ELF-1 (cell line): ENCODE measurements at places on chromosomes 2 and 18.

DNA sequence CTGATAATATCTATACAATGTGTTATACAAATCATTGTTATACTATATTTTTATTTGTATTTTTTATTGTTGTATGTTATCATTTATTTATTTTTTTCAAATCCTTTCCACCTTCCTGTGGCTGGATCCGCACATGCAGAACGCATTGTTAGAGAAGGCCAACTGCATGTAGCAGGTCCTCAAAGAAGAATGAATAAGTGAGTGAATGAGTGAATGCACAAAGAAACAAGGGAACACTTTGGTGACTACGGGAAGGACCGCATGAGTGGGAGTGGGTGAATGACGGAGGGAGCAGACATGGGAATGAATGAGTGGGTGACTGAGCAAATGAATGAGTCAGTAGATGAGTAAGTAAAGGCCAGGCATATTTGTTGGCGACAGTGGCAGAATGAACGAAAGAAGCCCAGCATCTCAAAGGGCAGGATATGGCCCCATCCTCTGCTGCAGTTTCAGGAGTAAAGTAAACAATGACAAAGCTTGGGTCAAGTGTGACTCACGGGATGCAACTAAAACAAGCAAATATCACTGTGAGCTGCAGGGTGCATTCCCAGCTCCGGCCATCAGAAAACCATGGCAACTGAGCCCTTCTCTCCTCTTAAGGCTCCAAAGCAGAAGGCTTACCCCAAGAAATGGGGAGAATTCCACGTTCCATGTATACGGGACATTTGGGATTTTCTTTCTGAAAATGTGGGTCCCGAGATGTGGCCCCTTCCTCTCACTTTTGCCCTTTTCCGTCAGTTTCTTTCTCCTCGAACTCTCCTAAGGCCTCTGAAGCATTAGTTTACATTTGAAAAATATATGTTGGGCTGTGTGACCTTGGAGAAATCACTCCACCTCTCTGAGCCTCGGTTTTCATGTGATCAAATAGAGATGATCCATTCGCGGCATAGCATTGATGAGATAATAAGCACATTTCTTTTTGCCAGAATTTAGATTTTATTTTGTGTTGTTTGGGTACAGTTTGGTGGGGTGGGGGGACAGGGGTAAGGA is 24.5 kb downstream of the KCNF1 start:
- no peak for DNase-seq

DNA sequence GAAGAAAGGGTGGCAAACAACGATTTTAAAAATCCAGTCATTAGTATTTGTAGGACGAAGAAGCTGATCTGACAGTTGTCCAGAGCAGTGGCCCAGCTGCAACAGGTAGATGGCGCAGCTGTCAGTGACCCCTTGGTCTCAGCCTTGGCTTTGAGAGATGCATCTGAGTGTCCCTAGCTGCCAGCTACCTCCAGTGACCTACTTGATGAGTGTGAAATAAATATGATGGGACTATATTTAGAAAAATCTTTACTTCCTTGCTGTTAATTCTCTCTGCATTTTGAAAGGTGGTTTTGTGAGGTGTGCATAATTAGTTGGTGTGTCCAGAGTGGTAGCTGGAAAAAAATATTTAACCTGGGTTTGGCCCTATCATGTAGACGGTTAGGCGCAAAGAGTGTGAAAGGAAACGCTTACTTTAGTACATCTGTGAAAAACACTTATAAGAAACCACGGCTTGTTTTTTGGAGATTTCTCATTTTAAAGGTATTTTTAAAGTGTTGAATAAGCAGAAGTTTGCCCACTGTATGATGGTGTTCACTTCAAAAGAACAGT is 963 bp downstream of the INPP1 start:
- DNase-seq = no peak

GRCh38 chr2:29463181-29463900 is 348.1 kb downstream of the CLIP4 start:
- DNase-seq = no peak

GRCh38 chr2:119679526-119679837 is 481 bp downstream of the TMEM177 start:
- DNase-seq = no peak

GRCh38 chr2:147485210-147485851 is 359.5 kb upstream of the ACVR2A start:
- DNase-seq = no peak

GRCh38 chr2:175293776-175294175 is 112.3 kb upstream of the ATP5MC3 start:
- no peak for DNase-seq

DNA sequence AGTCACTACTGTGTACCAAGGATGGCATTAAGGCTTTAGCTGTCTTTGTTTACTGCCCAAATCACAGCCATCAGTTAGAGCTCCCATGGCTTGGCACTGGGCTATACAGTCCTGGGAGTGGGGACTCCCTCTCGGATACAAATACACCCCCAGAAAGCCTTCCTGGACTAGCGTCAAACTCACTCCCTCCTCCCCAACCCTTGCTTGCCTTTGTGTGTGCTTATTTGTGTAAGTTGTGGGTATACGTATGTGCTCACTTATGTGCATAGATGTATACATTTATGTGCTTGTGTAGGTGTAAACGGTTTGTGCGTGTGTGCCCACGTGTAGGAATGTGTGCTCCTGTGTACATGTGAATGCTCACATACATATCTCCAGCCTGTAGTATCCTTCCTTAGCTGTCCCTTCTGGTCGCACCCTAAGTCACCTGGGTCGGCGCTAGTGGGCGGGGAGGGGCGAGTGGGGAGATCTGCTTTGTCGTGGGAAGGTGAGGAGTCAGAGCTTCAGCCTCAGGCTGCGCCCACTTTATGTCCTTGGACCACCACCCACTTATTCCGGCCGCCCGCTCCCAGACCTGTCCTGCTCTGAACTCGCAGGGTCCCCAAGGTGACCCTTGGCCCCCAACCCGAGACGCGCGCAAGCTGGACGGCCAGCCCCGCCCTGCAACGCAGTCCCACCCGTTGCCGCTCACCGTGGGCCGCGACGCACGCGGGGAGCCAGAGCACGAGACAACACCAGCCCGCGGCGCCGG is 461 bp downstream of the PRADC1 start:
- DNase-seq = no peak

DNA sequence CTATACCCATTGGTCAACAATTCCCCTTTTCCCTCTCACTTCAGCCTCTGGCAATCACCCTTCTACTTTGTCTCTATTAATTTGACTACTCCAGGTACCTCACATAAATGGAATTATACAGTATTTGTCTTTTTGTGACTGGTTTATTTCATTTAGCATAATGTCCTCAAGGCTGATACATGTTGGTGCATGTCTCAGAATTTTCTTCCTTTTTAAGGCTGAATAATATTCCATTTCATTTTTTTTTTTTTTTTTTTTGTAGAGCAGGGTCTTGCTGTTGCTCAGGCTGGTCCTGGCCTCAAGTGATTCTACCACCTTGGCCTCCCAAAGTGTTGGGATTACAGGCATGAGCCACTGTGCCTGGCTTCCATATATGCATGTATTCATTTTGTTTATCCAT is 1.9 kb downstream of the FKBP7 start:
- no peak for DNase-seq

GRCh38 chr2:188293601-188294351 is 2.1 kb downstream of the GULP1 start:
- peak; percentile 79 for DNase-seq

DNA sequence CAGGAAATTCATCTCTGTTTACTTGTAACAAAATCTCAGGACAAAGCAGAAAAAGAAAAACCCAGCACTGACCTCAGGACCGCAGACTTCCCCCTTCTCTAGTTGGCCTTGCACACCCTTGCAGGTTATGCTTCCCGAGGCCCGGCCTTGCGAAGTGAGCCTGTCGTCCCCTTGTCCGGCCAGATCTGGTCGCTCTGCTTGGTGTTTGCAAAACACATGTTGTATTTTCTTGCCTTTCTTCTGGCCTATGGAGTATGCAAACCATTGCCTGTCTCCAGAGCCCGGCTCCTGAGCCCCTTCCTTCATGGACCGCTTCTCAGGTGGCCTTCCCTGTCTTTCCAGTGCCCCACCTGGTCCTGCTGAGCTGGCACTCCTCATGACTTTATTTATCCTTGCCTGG is 4.8 kb downstream of the IMPA2 start:
- DNase-seq = no peak

- DNase-seq = peak; percentile 39
These were observed 116.9 kb downstream of the METTL8 start for GRCh38 chr2:171316755-171317337.
